IPS DF 6.9 (cell line): ENCODE measurements at places on chromosomes 5 and 9.

DNA sequence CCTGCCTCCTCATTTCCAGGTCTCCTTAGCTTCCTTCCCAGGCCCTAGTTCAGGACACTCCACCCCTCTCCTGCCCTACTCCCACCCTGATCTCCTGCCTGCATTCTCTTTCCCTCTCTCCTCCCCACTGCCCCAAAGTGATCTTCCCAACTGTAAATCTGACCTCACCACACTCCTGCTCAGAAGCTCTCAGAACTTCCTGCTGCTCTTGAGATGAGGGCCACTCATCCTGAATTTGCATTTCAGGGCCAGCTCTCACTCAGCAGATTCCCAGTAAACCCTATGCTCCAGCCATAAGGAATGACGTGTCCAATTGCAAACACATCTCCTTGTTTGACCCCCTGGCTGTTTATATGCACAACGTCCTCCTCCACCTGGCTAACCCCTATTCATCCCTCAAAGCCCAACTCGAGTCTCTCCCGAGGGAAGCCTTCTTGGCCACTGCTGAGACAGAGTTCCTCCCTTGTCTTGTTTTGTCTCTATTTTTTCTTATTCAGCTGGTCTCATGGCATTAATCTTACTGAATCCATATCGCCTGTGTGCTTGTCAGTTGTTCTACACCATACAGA lies 95.0 kb downstream of the NSG2 start:
- no peak for DNase-seq
- H3K36me3 ChIP-seq = no peaks in the 10 kb centered on the region
- no peak overlapping the region for H3K4me3 ChIP-seq
- H3K4me1 ChIP-seq = 0 out of 2 replicates have a peak, but pooled peaks cover 1% of the 10 kb centered on the region
- no peaks in the 10 kb centered on the region for H3K27me3 ChIP-seq

GRCh38 chr5:91313757-91314673 lies 69.1 kb downstream of the ARRDC3 start:
- H3K27me3 ChIP-seq = no peaks in the 10 kb centered on the region

DNA sequence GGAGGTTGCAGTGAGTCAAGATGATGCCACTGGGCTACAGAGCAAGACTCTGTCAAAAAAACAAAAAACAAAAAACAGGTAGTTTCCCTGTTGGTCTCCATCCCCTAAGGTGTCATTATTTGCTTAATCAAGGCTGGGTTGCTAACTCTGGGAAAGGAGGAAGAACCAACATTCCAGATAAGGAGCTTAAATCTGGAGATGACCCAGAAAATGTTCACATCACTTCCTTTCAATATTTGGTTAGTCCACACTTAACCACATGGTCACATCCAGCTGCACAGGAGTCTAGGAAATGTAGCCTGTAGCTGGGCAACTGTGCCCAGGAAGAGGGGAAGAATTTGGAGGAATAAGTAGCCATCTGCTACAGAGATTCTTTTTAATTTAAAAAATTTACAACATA lies 25.9 kb upstream of the MEGF9 start:
- no peaks in the 10 kb centered on the region for H3K27me3 ChIP-seq
- no peak overlapping the region for H3K27ac ChIP-seq
- no peaks in the 10 kb centered on the region for H3K4me1 ChIP-seq
- no peak for DNase-seq
- H3K4me3 ChIP-seq = no peak overlapping the region
- no peaks in the 10 kb centered on the region for H3K36me3 ChIP-seq

- H3K36me3 ChIP-seq = no peaks in the 10 kb centered on the region
- H3K4me3 ChIP-seq = no peak overlapping the region
- H3K4me1 ChIP-seq = no peaks in the 10 kb centered on the region
- H3K27ac ChIP-seq = no peak overlapping the region
- H3K27me3 ChIP-seq = no peaks in the 10 kb centered on the region
Observed at GRCh38 chr5:37859805-37860204, 20.0 kb upstream of the GDNF start.

- H3K36me3 ChIP-seq = no peaks in the 10 kb centered on the region
- H3K27me3 ChIP-seq = no peaks in the 10 kb centered on the region
- H3K27ac ChIP-seq = no peak overlapping the region
- no peak for DNase-seq
- no peak overlapping the region for H3K4me3 ChIP-seq
Observed at GRCh38 chr5:144368556-144368955, 197.9 kb downstream of the KCTD16 start.

DNA sequence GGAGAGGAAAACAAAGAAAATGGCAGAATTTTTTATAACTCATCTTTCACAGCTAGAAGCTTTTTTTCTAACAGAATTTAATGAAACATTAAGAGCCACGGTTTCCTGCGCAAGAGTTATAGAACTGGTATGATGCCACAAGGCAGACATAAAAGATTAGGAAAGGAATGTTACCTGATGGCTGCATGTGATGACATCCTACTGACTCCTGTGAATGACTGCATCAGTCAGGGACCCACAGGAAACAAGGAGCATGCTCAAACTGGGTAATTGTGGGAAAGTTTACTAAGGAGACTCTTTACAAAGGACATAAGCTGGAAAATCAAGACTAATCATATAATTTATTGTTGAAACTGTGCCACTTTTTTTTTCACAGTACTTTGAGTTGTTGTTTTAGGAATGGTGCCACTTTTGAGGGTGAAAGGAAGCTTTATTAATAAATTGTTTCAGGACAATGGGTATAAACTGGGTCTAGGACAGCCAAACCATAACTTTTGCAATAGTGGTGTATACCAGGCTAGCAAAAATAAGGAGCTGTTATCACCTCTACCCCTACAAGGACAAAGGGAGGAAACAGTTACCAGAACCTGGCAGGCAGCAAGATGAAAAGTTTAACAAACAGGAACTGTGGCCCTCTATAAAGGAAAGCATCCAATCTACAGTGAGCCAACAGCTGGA lies 5.1 kb upstream of the TSLP start:
- no peaks in the 10 kb centered on the region for H3K36me3 ChIP-seq
- no peak overlapping the region for H3K4me3 ChIP-seq
- H3K27ac ChIP-seq = no peak overlapping the region
- peaks cover 1% of the 10 kb centered on the region for H3K4me1 ChIP-seq

GRCh38 chr5:138444774-138445546 lies 6.1 kb downstream of the REEP2 start:
- no peak overlapping the region for H3K27ac ChIP-seq
- H3K4me3 ChIP-seq = no peak overlapping the region
- no peak for DNase-seq
- H3K27me3 ChIP-seq = no peaks in the 10 kb centered on the region
- peaks cover 2% of the 10 kb centered on the region; the same call in 1 of the 2 replicates for H3K36me3 ChIP-seq

- DNase-seq = no peak
- H3K4me3 ChIP-seq = no peak overlapping the region
- H3K27me3 ChIP-seq = no peaks in the 10 kb centered on the region
Observed at GRCh38 chr5:33994845-33995244, 10.4 kb upstream of the SLC45A2 start.

- DNase-seq = no peak
- H3K4me1 ChIP-seq = peaks cover 6% of the 10 kb centered on the region; the same call in 1 of the 2 replicates
- H3K36me3 ChIP-seq = no peaks in the 10 kb centered on the region
- H3K27ac ChIP-seq = no peak overlapping the region
- H3K4me3 ChIP-seq = no peak overlapping the region
Observed at GRCh38 chr5:4570047-4570995, 569.8 kb upstream of the ADAMTS16 start.

DNA sequence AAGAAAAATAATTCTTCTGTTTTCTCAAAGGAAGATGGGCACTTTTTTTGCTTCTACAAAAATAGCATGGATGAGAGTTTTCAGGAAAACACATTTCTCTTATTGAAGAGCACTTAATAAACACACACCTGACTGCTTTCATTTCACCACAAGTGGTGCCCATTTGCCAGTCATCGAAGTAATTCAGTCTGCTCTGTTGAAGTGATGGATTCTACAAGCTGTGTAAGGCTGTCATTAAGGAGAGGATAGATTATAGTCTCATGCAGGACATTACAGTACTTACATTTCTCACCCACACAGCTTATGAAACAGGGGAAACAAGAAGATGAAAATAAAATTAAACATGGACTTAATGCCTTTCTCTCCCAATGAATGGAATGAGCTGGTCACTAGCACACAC lies 165.2 kb downstream of the NR2F1-AS1 start:
- no peak for DNase-seq
- H3K27ac ChIP-seq = no peak overlapping the region
- H3K27me3 ChIP-seq = no peaks in the 10 kb centered on the region
- H3K4me1 ChIP-seq = no peaks in the 10 kb centered on the region

DNA sequence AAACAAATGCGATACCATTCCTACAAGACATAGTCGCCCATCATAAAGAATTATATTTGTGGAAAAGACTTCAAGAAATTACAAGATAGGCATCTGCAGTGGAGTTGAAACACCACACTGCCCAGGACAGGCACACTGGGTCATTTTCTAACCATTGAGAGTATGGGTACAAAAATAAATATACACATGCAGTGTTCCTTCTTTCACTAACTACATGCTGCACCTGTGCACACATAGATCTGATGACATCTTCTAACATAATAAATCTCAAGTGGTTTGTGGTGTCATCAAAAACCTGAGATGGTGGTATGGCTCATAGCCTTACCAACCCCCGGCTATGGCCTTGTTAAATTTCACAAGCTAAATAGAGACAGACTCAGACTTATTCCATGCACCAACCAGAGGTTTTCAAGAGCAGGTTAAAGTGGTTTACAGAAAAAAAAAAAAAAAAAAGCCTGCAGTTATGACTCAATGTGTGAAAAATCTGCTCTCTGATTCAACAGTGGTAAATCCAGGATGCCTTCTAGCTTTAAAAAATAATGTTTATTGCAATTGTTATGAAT lies 12.4 kb upstream of the NFIB start:
- no peak overlapping the region for H3K4me3 ChIP-seq
- H3K27ac ChIP-seq = no peak overlapping the region
- no peaks in the 10 kb centered on the region for H3K27me3 ChIP-seq
- no peaks in the 10 kb centered on the region; the same call in 1 of the 2 replicates for H3K4me1 ChIP-seq

DNA sequence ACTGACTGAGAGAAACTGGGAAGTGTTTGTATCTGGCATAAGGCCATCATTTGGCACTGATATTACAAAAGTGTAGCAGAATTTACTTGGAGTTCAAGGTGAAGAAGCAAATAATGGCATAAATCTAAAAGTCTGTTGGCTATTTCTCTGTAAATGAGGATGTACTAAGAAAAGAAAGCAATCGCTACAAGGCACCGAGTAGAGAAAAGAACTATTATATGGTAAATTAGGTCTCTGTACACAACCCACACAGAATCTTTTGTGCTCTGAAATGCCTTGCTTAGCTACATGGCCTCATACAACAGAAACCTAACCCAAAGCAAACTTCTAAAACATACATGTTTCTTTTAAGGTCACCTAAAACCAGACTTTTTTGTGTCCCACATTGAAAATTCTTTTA lies 290.1 kb upstream of the WWC1 start:
- no peak overlapping the region for H3K4me3 ChIP-seq
- no peaks in the 10 kb centered on the region for H3K36me3 ChIP-seq
- H3K4me1 ChIP-seq = no peaks in the 10 kb centered on the region
- no peak overlapping the region for H3K27ac ChIP-seq
- DNase-seq = no peak
